ENCODE measurements at places on chromosomes 1 and 21.

- no peak for DNase-seq
These were observed 24.3 kb upstream of the CCDC190 start for GRCh38 chr1:162885265-162885664.

GRCh38 chr1:14371771-14372497 is 226.6 kb upstream of the KAZN start:
- no peak for DNase-seq

- no peak for DNase-seq
These were observed 4.0 kb downstream of the OSCP1 start for GRCh38 chr1:36446271-36446670.

GRCh38 chr1:223751696-223752095 is 39.4 kb downstream of the CAPN2 start:
- no peak for DNase-seq

DNA sequence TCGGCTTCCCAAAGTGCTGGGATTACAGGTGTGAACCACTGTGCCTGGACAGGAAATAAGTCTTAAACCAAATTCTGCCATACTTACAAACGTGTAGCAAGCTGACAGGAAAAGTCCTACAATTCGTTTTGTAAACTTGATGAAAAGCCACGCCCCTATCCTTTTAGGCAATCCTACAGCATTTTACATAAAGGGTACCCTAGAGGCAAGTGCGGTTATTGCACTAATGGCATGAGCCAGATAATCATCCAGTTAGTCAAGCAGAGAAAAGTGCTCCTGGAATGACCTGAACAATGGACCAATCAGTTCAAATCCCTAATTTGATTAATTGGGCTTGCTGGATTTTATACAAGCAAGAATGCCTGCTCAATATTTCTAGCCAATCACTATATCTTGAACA is 338.2 kb downstream of the KIF26B start:
- DNase-seq, result no peak

GRCh38 chr21:19141511-19141910 is 737.9 kb upstream of the TMPRSS15 start:
- no peak for DNase-seq

- peak; percentile 15 for DNase-seq
These were observed 24.2 kb upstream of the ATP6V1G3 start for GRCh38 chr1:198564716-198565115.

GRCh38 chr1:3718764-3719163 is 33.5 kb upstream of the CCDC27 start:
- DNase-seq, result no peak

DNA sequence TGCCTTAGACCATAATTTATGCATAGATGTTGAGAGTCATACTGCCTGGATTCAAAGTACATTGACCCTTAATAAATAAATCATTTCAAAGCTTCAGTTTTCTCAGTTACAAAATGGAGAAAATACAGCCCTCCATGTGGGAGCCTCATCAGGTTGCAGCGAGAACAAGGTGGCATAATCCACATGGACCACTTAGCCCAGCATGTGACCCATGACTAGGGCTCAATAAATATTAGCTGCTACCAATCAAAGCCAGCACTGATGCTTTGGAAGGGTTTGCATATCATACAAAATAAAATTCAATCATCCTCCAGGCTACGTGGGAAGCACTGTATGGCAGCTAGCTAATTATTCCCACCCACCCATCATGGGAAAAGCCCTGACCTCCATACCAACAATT is 33.5 kb upstream of the RGS7 start:
- no peak for DNase-seq

Data from effector memory CD8-positive, alpha-beta T cell (primary cell).